ENCODE measurements at places on chromosomes 13 and 19. TPM values are rescaled to one million over a fixed set of nuclear protein-coding genes. Genes with fewer than 3 reads are reported as not detected.

DNA sequence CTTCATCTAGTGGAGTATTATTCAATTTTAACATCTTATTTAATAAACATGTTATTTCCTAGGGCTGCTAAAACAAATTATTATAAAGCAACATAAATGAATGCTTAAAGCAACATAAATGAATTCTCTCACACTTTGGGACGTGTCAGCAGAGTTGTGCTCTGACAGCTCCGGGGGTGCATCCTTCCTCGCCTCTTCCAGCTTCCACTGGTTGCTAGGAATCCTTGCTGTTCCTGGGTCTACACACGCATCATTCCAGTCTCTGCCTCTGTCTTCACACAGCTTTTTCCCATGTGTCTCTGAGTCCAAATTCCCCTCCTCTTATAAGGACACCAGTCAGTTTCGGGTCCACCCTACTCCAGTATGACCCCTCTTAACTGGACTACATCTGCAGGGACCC, 21.6 kb upstream of the SPATA13 start:
- no peak for DNase-seq

GRCh38 chr19:51959791-51960190, 26.8 kb downstream of the ZNF350 start:
- no peak for DNase-seq

GRCh38 chr13:25018729-25019115, 77.2 kb upstream of the PABPC3 start:
- DNase-seq: no peak

- DNase-seq: no peak
These were observed 740 bp downstream of the ZNF555 start for GRCh38 chr19:2841855-2842574.

DNA sequence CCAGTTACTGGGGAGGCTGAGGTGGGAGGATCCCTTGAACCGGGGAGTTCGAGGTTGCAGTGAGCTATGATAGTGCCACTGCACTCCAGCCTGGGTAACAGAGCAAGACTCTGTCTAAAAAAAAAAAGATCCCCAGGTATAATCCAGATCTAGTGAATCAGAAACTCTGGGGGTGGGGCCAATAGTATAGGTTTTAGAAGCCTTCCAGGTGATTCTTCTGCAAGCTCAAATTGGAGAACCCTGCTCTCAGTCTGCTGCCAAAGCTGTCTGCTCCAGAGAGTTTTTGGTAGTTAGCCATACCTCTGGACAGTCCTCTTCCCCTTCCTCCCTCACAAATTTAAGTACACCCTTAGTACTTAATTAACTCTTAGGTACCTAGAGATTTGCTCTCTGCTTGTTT, 28.0 kb downstream of the SERP2 start:
- no peak for DNase-seq

Gene NDUFA13
- total RNA-seq: 371 TPM

Data from neural crest cell (in vitro differentiated cells).